Activated CD4-positive, alpha-beta T cell treated with anti-CD3 and anti-CD28 coated beads for 48 hours (primary cell): ENCODE measurements at places on chromosomes 6 and 20.
A peak's percentile ranks its signal among the peaks of the same experiment; 100 is the strongest.

GRCh38 chr6:113281014-113281413 lies 576.1 kb upstream of the MARCKS start:
- DNase-seq, result no peak

DNA sequence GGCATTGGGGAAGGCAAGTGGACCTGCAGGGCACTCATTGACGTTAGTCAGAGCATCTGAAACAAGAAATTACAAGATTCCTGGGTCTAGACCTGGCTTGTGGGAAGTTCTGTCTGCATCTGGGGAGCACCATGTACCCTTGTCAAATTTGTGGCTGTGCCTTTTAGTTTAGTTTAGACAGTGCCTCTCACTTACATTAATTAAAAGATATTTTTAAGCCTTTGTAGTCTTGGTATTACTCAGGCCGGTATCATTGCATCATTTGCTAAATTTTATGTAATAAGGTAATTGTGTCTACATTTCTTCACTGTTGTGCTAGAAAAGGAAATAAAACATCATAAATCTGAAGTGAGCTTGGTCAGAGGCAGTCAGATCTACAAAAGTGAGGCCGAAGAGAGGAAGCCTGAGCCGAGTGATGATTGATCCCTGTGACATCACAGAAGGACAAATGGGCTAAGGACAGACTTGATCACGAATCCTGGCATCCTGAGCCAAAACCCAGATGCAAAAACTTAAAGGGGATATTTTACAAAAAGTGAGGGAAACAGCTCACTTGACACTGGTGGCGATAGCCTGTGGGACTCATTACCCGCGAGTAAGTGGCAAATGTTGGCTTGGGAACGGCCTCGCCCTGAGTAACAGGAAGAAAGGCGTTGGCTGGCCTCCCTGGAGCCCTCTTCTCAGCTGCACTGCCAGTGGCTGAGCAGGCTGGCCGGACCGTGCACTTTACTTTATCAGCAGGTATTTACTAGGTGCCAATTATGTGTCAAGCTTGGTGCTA lies 106.5 kb downstream of the TCP11 start:
- DNase-seq, result no peak

- DNase-seq, result peak; percentile 35
Measured at GRCh38 chr6:144285798-144286502, 815 bp downstream of the UTRN start.

- no peak for DNase-seq
Measured at GRCh38 chr6:159071843-159072769, 27.3 kb upstream of the TAGAP start.

DNA sequence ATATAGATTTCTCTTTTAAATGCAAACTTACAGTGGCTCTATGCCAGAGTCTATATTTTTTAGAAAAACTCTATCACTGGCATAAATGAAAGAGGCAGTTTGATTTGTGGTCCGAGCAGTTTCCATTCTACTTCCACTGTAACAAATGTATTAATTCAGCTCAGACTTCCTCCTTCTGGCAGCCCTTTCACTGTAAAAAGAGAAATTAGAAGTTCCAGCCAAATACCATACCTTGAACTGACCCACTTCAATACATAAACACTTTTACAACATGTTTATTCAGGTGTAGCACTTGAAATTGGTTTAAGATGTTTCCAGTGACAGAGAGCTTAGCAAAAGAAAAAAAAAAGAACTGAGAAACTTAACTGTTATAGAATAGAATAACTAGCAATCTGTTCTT lies 99.3 kb downstream of the BMP5 start:
- no peak for DNase-seq
